Stimulated activated CD4-positive, alpha-beta T cell treated with anti-CD3 and anti-CD28 coated beads, Interleukin-2, amount 100 ng/mL, for 4 hours (primary cell): ENCODE measurements at places on chromosomes 12 and 14.

DNA sequence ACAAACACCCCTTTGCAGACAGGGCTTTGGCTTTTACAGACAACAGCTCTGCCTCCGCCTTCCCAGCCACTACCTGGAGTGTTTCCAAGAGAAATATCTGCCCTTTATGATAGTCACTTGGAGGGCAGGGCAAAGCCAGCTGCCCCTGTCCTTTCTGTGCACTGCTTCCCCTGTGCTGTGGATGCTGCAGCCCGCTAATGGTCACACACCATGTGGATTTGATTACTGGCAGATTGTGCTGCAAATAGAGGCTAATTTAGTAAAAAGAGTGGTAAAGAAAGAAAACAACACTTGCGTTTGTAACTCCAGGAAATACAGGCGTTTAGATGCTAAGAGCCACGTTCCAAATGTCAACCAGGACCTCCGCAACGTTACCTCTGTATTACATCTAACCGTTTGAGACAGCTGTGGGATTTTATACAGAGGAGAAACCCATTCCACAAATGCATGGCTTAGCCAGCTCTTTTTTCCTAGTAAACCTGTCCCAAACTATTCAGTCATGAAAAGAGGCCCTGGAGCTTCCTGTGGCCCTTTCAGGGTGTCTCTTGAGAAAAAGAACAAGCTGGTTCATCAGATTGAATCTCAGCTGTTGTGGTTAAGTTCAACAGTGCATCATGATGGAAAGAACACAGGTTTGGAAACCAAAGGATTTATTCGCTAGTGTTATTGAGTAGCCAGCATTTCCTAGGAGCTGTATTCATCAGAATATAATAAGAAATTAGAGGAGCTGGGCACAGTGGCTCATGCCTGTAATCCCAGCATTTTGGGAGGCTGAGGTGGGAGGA lies 30.1 kb upstream of the PWP1 start:
- no peak for DNase-seq

GRCh38 chr12:1102115-1102514 lies 111.1 kb downstream of the ERC1 start:
- no peak for DNase-seq

DNA sequence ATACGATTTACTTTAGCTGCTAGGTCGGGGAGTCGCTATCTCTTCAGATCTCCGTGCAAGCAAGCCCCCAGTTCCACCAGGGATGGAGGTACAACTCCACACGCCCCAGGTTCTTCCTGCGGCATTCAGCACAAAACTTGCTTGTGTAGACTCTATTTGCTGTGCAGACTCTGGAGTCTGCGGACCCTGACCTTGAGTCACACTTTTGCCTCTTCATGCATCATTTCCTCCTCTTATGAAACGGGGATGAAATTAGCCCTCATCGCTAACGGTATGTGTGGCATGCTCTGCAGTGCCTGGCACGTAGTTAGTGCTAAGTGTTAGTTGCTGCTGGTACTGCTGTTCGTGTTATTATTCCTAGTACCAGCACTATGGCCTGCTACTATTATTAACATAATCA lies 84.4 kb downstream of the TMEM132D start:
- no peak for DNase-seq

DNA sequence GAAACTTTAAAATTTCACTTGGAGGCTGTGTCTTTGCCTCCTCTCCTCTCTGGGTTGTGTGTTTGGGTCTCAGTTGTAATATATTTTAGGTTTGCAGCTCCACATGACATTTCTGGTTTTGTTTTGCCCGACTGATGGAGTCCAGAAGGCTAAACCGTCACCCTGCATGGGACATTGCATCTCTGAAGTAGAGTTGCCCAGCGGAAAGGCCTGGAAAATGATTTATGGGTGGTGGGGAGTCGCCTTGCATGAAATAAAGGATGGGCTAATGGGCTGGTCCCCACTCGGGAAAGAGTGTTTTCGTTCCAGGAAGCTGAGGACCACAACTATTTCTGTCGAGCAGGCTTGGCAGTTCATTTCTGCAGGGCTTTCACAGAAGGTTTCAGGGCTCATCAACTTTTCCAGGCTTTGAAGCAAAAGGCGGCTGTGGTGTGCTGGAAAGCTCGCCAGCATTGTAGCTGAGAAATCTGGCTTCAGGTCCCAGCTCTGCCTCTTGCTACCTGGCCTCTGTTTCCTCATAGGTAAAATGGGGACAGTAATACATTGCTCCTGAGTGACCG lies 74.8 kb upstream of the GSC start:
- DNase-seq: no peak

- DNase-seq: no peak
These were observed 787.0 kb upstream of the TBX3 start for GRCh38 chr12:115470977-115471376.
